ENCODE measurements at places on chromosomes 13 and 19.

DNA sequence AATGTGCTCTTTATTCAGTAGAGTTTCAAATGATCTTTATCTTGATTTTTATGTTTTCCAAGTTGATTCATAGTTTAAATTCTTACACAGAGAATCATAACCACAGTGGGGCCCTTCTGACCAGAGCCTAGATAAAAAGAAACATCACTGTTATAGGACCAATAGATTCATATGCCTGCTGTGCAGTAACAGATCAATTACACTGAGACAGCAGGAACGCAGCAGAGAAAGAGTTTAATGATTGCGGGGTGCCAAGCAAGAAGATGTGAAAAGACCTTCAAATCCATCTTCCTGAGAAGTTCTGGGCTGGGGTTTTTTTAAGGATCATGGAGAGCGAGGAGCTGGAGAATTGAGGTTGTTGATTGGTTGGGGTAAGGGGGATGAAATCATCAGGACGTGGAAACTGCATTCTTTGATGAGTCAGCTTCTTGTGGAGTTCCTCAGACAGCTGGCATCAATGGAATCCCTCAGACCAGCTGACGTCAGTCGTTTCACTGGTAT lies 346.6 kb downstream of the TBC1D4 start:
- DNase-seq, result no peak

- no peak for DNase-seq
These were observed 10.5 kb downstream of the STOML3 start for GRCh38 chr13:38979891-38980749.

GRCh38 chr13:49620170-49620621 lies 8.1 kb upstream of the ARL11 start:
- DNase-seq, result no peak

DNA sequence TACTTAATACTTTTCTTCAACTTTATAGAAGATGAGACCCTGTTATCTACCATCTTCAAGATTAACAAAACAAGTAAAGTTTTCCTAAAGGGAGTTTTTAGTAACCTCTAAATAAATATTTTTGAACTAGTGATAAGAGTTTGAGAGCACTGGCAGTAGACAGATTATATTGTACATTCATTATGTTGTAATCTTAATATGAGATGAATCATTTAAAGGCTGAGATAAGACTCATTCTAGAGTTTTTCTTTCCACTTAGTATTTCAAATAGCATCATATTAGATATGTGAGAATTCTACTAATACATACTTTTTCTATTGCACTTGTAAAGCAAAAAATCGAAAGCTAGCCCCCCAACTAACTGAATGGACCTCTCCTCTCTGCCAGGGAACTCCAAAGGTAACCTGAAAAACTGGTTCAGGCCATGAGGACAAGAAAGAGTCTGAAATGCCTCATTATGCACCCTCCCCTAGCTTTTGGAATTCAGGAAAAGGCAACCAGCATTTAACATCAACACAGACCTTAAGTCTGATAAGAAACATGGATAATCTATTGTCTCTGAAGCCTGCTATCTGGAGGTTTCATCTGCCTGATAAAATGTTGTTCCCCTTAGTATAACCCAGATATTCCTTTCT lies 875.4 kb upstream of the SLC10A2 start:
- DNase-seq, result no peak

DNA sequence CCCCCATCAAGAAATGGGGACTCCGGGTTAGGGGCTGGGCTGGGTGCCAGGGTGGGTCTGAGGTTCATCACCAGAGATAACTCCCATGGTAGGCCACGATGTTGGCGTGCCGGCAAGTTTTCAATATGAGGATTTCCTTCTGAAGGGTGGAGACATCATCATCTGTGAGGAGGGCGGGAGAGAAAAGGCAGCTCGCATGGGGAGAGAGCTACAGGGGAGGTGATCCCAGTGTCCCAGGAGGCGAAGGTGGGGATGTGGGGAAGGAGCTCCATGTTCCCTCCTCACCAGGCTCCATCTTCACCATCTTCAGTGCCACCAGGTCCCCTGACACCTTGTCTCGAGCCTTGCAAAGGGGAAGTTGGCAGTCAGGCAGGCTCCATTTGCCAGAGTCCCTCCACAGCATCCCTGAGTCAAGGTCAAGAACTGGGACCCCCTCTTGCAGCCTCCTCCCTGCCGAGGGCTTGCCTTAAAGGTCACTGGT lies 430 bp downstream of the MAP4K1 start:
- DNase-seq, result no peak

- DNase-seq, result no peak
These were observed 10.1 kb downstream of the THAP8 start for GRCh38 chr19:36043952-36044351.

GRCh38 chr13:25762795-25763377 lies 288.9 kb downstream of the SHISA2 start:
- no peak for DNase-seq

- DNase-seq, result no peak
These were observed 13.0 kb upstream of the SPATA13 start for GRCh38 chr13:24147570-24147963.

DNA sequence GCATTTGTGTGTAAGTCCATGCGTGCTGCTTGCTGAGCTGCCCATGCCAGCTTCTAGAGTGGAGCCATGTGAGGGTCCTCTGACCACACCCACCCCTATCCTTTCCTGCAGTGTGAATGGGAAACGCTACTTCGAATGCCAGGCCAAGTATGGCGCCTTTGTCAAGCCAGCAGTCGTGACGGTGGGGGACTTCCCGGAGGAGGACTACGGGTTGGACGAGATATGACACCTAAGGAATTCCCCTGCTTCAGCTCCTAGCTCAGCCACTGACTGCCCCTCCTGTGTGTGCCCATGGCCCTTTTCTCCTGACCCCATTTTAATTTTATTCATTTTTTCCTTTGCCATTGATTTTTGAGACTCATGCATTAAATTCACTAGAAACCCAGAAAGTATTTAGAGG lies 10.3 kb downstream of the TBCB start:
- no peak for DNase-seq

GRCh38 chr13:38348861-38349389 lies 726 bp upstream of the UFM1 start:
- DNase-seq, result no peak

GRCh38 chr19:9917321-9917720 lies 19.0 kb downstream of the OLFM2 start:
- no peak for DNase-seq

- DNase-seq, result no peak
These were observed 33.2 kb upstream of the KATNAL1 start for GRCh38 chr13:30340331-30341250.

DNA sequence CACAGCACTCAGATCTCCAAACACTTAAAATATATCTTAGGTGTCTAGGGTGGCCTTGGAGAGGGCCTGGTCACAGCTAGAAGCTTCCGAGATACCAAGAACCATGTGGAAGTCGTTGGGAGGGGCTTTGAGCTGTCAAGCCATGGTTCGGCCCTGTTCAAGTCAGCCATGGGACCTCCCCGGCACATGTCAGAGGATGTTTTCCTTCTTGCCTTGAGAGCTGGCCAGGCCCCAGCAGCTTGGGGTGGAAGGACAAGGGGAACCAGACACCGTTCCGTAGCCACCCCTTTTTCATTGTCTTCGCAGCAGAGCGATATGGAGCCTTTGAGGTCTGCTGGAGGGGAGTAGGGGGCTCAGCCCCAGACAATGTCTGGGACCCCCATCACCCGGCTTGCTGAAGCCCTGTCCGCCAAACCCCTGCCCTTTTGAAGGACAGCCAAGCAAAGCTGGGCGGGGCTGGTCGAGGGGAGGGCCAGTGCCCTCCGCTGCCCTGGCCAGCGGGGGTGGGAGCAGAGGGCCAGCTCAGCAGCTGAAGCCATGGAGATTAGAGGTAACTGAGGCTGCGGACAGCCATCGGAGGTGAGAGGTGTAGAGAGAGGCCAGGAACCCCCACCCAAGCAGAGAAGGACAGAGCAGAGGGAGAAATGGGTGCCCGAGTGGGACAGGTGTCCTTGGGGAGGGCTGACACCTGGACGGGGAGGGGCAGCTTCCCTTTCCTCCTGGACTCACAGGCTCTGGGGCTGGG lies 435 bp downstream of the KLK11 start:
- no peak for DNase-seq

DNA sequence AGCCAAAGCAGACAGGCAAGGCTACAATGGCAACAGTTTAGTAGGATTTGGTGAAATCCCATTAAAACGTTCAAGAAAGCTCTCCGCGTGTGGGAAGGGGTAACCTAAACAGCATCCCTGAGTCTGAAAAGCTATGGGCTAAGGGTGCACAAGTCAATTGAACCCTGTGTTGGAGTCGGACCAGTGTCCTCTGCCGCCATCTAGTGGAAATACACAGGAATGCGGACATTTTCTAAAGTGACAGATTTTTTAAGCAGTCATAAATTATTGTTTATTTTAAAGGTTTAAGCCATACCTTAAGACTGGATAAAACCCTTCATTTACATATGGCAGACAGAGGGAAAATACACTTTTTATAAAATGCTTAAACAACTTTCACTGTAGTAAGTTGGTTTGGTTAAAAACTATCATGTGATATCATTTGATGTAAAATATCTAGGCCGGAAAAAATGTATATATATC lies 26.5 kb upstream of the LSM14A start:
- no peak for DNase-seq

DNA sequence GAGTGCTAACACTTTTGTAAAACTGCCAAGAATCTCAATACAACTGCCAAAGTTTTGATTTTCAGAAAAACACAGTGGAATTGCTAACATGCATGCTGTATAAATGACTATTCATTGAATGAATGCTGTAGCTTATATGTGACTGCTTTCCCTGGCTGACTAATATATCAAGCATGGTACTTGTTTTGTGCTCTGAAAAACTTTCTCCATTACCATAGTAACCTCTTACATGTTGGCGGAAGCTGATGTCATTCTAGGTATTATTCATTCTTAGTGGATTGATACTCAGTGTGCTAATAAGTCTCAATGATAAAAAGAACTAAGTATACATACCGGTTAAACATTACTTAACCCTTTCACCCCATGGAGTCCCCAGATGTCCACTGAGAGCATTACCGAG lies 166.1 kb upstream of the MYO16 start:
- DNase-seq, result no peak

DNA sequence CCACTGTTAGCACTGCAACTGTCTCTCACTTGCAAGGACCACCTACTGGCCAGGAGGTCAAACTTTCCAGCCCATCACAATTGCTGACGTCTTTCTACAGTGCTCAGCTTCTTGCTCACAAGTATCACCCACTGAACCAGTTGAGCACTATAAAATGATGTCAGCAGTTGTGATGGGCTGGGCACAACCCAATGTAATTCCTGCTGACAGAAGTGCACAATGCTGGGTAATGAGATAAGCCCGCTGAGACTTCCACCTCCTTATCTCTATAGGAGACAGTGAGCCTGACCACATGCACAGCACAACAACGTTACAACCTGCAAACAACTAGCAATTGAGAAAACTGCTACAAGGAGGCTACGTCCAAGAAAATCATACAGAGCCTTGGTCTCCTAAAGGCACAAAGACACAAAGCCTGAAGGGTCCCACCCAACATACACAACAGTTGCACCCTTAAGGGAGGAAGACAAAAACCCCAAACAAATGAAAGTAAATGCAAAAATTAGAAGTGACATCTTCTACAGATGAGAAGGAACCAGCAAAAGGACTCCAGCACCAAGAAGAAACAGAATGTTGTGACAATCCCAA lies 273.2 kb downstream of the LIG4 start:
- DNase-seq, result no peak

- DNase-seq, result no peak
These were observed 3.2 kb upstream of the TNPO2 start for GRCh38 chr19:12726988-12727316.

GRCh38 chr13:112641456-112642089 lies 48.3 kb upstream of the ATP11A start:
- no peak for DNase-seq

DNA sequence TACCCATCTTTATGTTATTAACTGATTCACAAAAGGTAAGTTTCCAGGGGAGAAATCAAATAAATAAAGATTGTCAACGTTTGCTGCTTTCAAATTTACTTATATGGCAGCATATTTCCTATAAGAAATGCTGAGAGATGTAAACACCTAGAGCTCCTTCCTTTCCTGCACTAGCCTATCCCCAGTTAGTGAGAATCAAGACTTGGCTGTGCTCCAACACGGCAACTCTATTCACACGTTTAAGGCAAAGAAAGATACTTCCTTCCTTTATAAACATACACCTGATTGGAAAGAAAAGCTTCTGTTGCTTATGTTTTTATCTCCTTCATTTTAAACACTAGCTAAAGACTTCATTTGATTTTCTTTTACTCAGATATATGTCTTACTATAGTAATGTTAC lies 107.0 kb downstream of the PCDH9 start:
- no peak for DNase-seq

DNA sequence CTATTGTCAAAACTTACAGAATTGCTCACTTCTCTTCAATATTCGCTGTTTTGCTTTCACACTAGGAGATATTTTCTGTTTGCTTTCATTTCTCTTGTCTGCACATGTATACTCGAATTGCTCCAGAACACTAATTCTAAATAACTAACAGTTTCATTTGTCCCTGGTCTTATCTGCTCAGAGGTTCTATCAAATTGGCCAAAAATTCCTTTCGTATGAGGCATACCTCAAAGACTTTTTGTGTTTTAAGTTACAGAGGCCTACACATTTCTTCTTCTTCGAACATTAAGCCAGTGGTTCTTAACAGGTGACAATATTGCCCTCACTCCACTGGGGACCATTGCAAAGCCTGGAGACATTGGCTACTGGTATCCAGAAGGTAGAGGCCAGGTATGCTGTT lies 1314.6 kb downstream of the EFNB2 start:
- no peak for DNase-seq

DNA sequence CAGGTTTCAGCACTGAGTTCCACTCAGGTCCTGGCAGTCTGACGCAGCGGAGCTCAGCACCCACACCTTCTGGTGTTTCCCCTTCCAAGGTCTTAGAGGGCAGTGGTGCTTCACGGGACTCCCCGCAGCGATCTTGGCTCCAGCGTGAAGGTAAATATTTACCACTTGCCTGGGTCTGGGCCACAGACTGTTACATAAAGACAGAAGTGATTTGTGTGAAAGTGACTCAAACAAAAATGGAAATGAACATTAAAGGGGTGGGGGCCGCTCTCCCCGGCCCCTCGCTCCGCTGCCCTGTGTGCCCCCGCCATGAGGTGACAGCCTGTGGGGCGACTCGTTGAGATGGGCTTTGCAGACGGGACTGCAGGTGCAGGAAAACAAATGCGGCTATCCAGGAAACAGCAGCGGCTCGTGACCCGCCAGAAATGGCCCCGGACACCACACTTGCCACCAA lies 55.0 kb downstream of the GGACT start:
- DNase-seq, result no peak

GRCh38 chr19:1516395-1516753 lies 3.6 kb upstream of the ADAMTSL5 start:
- DNase-seq, result no peak

DNA sequence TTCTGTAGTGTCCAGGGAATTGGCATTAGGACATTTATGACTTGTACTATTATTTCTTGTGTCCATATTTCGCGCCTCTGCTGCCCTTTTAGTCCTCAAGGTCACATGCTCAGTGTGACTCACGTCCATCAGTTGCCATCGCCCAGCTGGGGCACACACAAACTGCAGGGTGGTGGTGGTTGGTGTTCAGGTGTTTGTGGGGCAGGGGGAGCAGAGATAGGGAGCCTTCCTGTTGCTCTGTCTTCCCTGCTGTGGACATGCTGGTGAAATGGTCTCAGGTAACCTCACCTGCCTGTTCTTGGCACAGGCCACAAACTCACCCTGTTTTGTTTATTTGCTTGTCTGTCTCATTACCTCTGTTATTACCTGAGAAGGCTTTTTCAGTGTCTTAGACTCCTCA lies 22.4 kb downstream of the PRR12 start:
- no peak for DNase-seq

- DNase-seq, result no peak
These were observed 105.6 kb downstream of the SPRY2 start for GRCh38 chr13:80235166-80235966.

- no peak for DNase-seq
These were observed 3.2 kb upstream of the PTPRS start for GRCh38 chr19:5343848-5344247.
